Glutamatergic neuron (in vitro differentiated cells): ENCODE measurements at places on chromosomes 12 and 14.

DNA sequence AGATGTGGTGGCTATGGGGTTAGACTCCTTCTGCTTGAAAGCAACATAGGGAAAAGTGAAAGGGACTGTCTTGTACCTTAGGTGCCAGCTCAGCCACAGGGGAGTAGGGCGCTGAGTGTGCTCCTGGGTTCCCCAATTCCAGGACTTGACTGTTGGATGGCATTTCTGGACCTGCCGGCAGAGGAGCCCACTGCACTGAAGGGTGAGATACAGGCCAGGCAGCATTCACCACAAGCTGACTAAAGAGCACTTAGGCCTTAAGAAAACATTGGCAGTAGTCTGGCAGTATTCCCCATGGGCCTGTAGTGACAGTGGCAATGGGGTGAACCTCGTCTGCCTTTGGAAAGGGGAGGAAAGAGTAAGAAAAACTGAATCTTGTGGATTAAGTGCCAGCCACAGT, 67.1 kb upstream of the TMTC2 start:
- no peak for DNase-seq

- no peak for DNase-seq
These were observed 406.3 kb upstream of the DCN start for GRCh38 chr12:91588874-91589454.

- no peak for DNase-seq
These were observed 45.8 kb upstream of the FGD4 start for GRCh38 chr12:32353540-32353939.

DNA sequence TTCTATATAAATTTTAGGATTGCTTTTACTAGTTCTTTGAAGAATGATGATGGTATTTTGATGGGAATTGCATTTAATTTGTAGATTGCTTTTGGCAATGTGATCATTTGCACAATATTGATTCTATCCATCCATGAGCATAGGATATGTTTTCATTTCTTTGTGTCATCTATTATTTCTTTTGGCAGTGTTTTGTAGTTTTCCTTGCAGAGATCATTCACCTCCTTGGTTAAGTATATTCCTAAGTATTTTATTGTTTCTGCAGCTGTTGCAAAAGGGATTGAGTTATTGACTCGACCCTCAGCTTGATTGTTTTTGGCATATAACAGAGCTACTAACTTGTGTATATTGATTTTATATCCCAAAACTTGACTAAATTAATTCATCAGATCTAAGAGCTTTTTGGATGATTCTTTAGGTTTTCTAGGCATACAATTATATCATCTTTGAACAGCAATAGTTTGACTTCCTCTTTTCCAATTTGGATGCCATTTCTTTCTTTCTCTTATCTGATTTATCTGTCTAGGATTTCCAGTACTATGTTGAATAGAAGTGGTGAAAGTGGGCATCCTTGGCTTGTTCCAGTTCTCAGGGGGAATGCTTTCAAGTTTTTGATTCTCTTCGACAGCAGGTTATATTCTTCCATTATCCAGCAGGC, 668.1 kb downstream of the SLC16A7 start:
- no peak for DNase-seq

DNA sequence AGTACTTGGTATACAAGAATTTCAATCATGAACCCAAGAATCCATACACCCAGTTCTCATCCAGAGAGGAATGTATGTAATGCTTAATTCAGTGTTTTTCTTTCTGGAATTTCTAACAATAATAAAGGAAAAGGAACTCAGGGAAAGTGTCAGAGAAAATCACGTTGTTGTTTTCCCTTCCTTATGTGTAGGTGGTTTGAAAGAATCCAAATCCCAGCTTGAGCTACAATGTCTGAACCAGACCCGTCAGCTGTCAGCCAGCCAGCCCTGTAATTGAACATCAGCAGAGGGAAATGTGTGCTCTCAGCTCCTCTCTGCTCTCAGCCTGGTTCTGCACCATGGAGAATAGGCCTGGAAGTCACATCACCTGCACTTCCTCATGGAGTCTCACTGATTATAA, 126.5 kb downstream of the TMEM30B start:
- no peak for DNase-seq

- DNase-seq, result no peak
These were observed 142.9 kb upstream of the BTG1 start for GRCh38 chr12:92288561-92288960.

DNA sequence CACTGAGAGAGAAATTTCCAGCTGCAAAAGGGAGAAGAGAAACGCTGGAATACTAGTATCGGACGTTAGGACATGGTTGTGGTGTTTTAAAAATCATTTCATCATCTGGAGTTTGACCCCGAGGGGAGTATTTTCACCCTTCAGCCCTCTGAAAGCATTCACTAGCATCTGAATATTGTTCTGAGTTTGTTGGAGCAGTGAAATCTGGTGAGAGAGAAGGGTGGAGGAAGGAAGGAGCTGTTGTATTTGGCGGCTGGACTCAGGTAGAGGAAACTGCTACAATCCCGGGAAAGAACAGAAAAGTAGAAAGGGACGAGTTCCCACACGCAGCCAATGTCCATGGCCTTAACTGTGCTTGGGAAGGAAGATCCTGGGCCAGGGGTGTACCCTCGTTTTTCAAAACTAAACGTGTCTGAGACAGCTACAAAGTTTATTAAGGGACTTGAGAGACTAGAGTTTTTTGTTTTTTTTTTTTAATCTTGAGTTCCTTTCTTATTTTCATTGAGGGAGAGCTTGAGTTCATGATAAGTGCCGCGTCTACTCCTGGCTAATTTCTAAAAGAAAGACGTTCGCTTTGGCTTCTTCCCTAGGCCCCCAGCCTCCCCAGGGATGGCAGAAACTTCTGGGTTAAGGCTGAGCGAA, 896 bp upstream of the CDKN1B start:
- DNase-seq, result no peak
